Liver (tissue), 10 donors: ENCODE measurements at places on chromosomes 4 and X. TPM values are rescaled to one million over a fixed set of nuclear protein-coding genes. Genes with fewer than 3 reads are reported as not detected.

Gene SHISA3
- 0.56 TPM for total RNA-seq

GRCh38 chrX:135528254-135528653 lies 7.8 kb downstream of the INTS6L start:
- no peaks in the 10 kb centered on the region for H3K4me1 ChIP-seq
- H3K36me3 ChIP-seq = no peaks in the 10 kb centered on the region
- no peak for DNase-seq
- no peak overlapping the region for H3K27ac ChIP-seq
- H3K4me3 ChIP-seq = no peak overlapping the region
- no peaks in the 10 kb centered on the region for H3K27me3 ChIP-seq

- H3K27me3 ChIP-seq = no peaks in the 10 kb centered on the region
- H3K27ac ChIP-seq = no peak overlapping the region
- H3K4me3 ChIP-seq = no peak overlapping the region
- H3K4me1 ChIP-seq = no peaks in the 10 kb centered on the region
- DNase-seq = no peak
Measured at GRCh38 chrX:476724-477075, 90.0 kb upstream of the PPP2R3B start.

Gene LRIT3
- total RNA-seq = 0.08 TPM

Gene PITX2
- not detected for total RNA-seq

- H3K27ac ChIP-seq = no peak overlapping the region
- no peaks in the 10 kb centered on the region for H3K36me3 ChIP-seq
- no peak for DNase-seq
- no peak overlapping the region for H3K4me3 ChIP-seq
- H3K4me1 ChIP-seq = no peaks in the 10 kb centered on the region
- no peaks in the 10 kb centered on the region for H3K27me3 ChIP-seq
Measured at GRCh38 chr4:47562297-47562696, 77.2 kb downstream of the ATP10D start.

Gene CENPE
- total RNA-seq = 20.9 TPM
